ENCODE measurements at places on chromosomes 5 and 9. TPM values are rescaled to one million over a fixed set of nuclear protein-coding genes. Genes with fewer than 3 reads are reported as not detected.

DNA sequence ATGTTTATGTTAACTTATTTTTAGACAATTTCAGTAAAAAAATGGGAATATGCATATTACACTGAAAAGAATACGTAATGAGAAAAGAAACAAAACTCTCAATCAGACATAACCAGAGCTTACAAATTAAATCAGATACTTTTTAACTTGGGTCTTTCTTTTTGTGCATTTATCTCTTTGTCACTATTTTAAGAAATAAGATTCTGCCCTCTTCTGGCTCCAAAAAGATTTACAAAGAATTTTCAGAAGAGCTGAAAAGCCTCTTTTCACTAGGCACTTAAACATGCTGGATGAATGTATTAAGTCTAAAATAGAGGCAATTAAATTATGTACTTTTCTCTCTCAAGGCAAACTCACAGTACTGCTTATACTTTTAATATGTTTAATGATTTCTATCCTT lies 55.5 kb downstream of the CEP120 start:
- DNase-seq: no peak

DNA sequence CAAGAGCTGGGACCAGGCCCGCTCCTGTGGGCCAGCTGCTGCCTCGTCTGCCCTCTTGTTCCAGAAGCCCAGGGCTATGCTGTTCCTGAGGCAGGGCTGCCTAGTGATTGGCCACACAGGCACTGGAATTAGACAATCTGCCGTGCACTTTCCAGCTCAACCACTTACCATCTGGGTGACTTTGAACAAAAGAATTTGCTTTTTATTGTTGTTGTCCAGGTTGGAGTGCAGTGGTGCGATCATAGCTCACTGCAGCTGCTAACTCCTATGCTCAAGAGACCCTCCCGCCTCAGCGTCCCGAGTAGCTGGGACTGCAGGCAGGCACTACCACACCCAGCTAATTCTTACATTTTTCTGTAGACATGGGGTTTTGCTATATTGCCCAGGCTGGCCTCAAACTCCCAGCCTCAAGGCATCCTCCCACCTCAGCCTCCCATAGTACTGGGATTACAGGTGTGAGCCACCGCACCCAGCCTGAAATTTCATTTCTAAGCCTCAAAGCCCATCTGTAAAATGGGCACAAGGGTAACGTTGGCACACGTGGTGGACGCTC lies 1.2 kb upstream of the NEK6 start:
- DNase-seq: peak; percentile 56

The LMBRD2 gene
- total RNA-seq: 12.3 TPM

GRCh38 chr5:165521816-165522610 lies 2016.6 kb downstream of the MAT2B start:
- DNase-seq: no peak

GRCh38 chr5:27316271-27316650 lies 277.9 kb upstream of the CDH9 start:
- no peak for DNase-seq

- no peak for DNase-seq
These were observed 303.6 kb upstream of the ZNF608 start for GRCh38 chr5:125049721-125050702.

GRCh38 chr5:122384739-122385235 lies 72.8 kb downstream of the SNCAIP start:
- DNase-seq: no peak

The ACSL6 gene
- total RNA-seq: 0.32 TPM

DNA sequence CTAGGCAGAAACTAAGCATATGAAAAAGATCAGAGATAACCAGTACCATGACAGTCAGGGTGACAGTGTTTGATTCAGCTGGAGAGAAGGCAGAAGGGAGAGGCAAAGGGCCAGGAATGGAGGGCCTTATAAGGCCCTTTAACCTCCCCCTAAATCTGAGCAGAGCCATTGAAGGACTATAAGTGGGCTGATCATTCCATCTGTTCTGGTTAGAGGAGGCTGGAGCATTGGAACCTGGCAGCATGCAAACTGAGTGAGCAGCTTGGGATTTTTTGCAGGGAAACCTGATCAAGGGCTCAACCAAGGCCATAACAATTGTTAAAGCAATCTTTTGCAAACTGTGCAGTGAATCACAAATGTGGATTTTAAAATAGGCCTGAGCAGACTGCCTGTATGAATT lies 174.5 kb upstream of the DAP start:
- DNase-seq: no peak

GRCh38 chr5:147690595-147690994 lies 91.9 kb downstream of the JAKMIP2 start:
- no peak for DNase-seq

- peak; percentile 70 for DNase-seq
These were observed 91.3 kb downstream of the CAMSAP1 start for GRCh38 chr9:135815830-135816650.

DNA sequence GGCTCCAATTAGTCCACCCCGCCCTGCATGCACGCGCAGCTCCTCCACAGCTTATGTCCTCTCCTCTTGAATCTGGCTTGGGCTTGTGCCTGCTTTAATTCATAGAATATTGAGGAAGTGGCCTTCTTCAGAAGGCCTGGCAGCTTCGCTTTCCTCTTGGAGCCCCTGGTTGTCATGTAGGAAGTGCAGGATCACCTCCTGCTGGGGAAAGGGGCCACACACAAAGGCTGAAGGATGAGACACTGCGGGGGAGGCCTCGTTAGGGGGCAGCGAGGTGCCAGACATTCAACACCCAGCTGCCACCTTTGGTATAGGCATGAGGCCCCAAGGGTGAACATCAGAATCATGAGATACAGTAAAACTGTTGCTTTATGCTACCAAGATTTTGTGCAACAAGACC lies 2.7 kb upstream of the CNOT6 start:
- DNase-seq: no peak

The EGR1 gene
- 115 TPM for total RNA-seq

DNA sequence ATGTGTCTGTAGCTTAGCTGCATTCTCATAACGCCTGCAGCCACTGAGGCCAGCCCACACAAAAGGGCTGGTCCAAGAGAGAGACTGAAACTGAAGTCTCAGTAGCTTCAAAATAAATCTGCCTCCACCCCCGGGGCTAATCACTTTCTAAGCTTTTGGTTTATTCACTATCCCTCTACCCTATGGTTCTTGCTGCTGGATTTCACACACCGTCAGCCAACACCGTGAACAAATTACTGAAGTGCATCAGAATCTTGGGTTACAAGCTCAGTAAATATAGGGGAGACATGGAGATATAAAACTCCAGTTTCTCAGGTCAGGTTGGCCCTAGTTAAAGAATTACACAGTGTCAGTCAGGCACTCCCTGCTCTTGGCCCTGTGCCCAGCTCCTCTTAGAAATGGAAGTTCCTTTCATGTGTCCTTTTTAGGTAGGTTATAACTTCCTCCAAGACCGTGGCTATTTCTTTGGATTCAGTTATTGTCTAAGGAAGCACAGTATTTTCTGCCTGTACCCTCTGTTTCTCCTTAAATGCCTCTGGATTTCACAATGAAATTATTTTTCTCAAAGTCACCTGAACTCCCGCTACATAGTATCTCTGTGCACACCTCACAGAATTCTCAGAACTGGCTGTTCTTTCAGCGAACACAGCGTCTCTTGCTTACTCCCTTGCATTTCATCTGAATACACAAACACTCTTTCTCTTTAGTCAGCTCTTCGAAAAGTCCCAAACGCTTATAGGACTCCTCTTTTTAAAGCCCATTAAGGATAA lies 112.5 kb downstream of the FAM174A start:
- no peak for DNase-seq

GRCh38 chr5:168724227-168724626 lies 145.1 kb upstream of the PANK3 start:
- no peak for DNase-seq

- no peak for DNase-seq
These were observed 312.1 kb downstream of the TMEM232 start for GRCh38 chr5:110414360-110414759.

The FAM114A2 gene
- 35.3 TPM for total RNA-seq
